ENCODE measurements at places on chromosomes 3 and 15. TPM values are rescaled to one million over a fixed set of nuclear protein-coding genes. Genes with fewer than 3 reads are reported as not detected.

The TUSC7 gene
- total RNA-seq: not detected

GRCh38 chr3:126758026-126758425 is 54.0 kb downstream of the CHCHD6 start:
- DNase-seq: no peak

DNA sequence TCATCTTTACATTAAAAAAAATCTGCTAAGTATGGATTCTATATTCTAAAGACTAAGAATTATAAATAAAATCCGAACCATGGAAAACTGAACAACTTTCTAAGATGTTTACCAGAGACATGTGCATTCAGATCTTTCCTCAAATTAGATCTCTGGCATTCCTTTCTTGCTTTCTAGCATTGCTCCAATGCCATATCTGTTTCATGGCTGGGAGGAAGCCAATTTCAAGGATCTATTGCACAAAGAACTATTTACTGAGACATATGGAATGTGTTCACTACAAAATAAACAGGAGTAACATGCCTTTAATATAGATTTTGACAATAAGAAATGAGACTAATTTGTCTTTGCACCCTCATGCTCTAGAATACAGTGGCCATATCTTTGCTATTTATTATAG is 45.1 kb upstream of the NANOGP8 start:
- no peak for DNase-seq

The APEH gene
- 222 TPM for total RNA-seq
